ENCODE measurements at places on chromosomes 4 and X. TPM values are rescaled to one million over a fixed set of nuclear protein-coding genes. Genes with fewer than 3 reads are reported as not detected.

- DNase-seq, result no peak
Observed at GRCh38 chr4:178633263-178633662, 1191.0 kb upstream of the AGA start.

DNA sequence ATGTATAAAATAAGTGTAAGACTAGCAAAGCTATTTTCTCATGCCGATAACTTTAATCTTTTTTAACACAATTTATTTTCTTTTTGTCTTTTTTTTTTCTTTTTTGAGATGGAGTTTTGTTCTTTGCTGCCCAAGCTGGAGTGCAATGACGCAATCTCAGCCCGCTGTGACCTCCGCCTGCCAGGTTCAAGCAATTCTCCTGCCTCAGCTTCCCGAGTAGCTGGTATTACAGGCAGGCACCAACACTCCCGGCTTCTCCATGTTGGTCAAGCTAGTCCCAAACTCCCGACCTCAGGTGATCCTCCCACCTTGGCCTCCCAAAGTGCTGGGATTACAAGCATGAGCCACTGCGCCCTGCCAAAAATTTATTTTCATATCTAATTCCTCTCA is 164.2 kb upstream of the SLIT2 start:
- DNase-seq, result no peak

- DNase-seq, result no peak
Observed at GRCh38 chrX:110287605-110288004, 30.3 kb downstream of the AMMECR1 start.

DNA sequence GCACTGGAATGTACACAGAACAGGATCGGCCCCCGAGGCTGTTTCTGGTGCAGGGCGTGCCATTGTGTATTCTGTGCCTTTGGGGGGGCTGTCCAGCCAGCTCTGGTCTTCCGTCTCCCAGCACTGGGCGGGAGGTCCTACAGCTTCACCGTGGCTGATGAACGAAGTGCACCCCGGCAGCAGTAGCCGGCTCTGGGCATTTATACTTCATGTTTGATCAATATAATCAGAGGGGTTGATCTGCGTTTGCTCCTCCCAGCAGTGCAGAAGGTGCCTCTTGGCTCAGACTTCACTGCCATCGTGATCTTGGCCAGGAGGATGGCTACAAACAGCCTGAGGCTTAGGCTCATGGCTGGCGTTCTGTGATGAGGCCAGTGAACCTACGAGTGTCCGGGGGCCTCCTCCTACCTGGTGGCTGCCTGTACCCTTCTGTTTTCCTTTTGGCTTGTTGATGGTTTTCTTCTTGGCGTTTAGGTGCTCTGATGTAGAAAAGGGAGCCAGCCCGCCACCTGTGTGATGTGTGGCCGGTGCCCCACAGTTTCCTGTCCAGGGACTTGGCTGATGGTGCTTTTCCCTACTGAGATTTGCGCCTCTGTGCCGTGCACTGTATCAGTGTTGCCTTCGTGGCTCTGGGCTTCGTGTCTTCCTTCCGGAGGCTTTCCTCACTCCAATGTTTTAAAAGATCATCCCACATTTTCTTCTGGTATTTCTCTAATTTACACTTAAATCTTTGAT is 31.2 kb upstream of the HGFAC start:
- DNase-seq, result no peak

CHST7 gene
- 14.1 TPM for total RNA-seq

CT45A1 gene
- total RNA-seq, result not detected

FGG gene
- not detected for total RNA-seq

TMSB15C gene
- 2.6 TPM for total RNA-seq

WDR17 gene
- total RNA-seq, result 3.3 TPM

F8A2 gene
- not detected for total RNA-seq
